Astrocyte (in vitro differentiated cells and primary cell): ENCODE measurements at places on chromosomes 5 and 9. TPM values are rescaled to one million over a fixed set of nuclear protein-coding genes. Genes with fewer than 3 reads are reported as not detected.

Gene FGD3
- total RNA-seq = 0.09 TPM in 1 of 2 replicates, not detected in the other

Gene NOXA1
- 0.50 and 0.84 TPM in 2 replicates for total RNA-seq

GRCh38 chr9:25700430-25700829 is 22.2 kb upstream of the TUSC1 start:
- no peak overlapping the region for H3K4me3 ChIP-seq
- peaks cover 5% of the 10 kb centered on the region for H3K4me1 ChIP-seq
- no peaks in the 10 kb centered on the region for H3K36me3 ChIP-seq
- H3K27ac ChIP-seq = peak overlapping the region; percentile 7
- H3K27me3 ChIP-seq = no peaks in the 10 kb centered on the region

Gene ALDH1A1
- 1.5 and 2.1 TPM in 2 replicates for total RNA-seq

Gene KIF4B
- not detected in 2 replicates for total RNA-seq

DNA sequence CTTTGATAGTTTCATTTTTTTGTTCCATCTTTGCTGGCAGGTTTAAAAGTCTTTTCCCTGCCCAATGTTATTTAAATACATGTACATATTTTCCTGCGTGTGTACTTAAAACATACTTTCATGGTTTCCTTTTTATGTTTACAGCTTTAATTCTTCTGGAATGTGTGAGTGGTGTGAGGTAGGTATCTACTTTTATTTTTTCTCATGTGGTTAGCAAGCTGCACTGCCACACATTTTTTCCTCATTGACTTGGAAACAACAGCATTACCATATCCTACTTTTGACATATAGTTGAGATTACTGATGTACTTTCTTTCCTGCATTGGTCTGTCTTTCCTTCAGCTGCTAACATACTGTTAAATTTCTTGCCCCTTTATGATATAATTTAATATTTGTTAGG is 51.4 kb upstream of the COL15A1 start:
- H3K4me1 ChIP-seq = peaks cover 6% of the 10 kb centered on the region
- H3K36me3 ChIP-seq = no peaks in the 10 kb centered on the region
- DNase-seq = peak; percentile 46
- H3K27me3 ChIP-seq = peaks cover 7% of the 10 kb centered on the region

Gene CAVIN4
- total RNA-seq = 4.2 and 6.0 TPM in 2 replicates

DNA sequence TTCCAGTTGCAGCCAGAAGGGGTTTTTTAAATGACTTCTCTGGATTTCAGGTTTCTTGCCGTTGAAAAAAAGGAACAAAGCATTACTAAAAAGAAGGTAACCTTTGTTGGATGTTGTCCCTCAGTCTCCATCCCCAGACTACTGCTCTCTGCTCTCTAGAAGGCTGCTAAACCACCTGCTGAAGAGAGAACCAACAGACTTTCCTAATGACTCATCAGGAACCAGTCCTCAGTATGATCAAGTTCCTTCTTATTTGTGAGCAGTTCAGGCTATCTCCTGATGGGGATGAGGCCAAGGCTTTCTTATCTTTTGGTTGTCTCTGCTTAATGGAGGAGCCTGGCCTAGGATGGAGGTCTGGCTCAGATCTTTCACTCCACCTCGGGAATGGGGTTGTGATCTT is 4.1 kb downstream of the KIF4B start:
- H3K36me3 ChIP-seq = no peaks in the 10 kb centered on the region
- no peak overlapping the region for H3K4me3 ChIP-seq
- H3K27me3 ChIP-seq = no peaks in the 10 kb centered on the region
- no peak overlapping the region for H3K27ac ChIP-seq

Gene RNF183
- not detected in 2 replicates for total RNA-seq

GRCh38 chr5:174514983-174515394 is 209.4 kb upstream of the MSX2 start:
- no peaks in the 10 kb centered on the region for H3K36me3 ChIP-seq
- no peaks in the 10 kb centered on the region for H3K4me1 ChIP-seq
- no peak for DNase-seq
- no peak overlapping the region for H3K4me3 ChIP-seq

DNA sequence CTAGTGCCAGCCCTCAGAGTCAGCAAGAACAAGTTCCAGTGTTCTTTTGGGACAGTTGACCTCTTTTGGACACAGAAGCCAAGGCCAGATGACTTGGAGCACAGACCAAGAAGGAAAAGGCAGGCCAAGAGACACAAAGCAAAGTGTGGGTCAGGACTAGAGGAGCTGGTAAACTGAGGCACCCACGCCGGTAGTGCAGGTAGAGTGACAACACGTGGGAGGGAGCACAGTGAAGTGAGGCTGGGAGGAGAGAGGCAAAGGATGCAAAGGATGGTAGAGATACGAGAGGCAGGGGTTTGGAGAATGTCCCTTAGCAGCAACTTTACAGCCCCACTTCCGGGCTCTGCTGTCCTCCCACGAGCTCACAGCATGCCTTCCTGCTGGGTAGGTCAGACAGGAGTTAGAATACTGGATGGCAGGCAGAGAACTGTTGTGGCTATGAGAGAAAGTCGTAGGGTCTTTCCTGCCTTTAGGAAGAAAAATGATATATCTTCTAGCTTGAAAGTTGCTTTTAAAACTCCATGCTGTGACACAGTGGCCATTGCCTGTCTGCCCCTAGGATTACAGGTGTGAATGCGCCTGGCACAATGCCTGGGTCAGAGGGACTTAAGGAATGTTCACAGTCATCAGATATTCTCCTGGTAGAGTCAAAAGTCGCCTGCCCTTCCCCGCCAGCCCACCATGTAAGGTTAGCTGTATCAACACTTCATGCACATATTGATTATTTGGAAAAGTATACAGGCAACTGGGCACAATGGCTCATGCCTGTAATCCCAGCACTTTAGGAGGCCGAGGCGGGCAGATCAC is 97.9 kb downstream of the PDE8B start:
- H3K27ac ChIP-seq = no peak overlapping the region
- DNase-seq = no peak
- H3K4me1 ChIP-seq = no peaks in the 10 kb centered on the region
- H3K27me3 ChIP-seq = peaks cover 4% of the 10 kb centered on the region

DNA sequence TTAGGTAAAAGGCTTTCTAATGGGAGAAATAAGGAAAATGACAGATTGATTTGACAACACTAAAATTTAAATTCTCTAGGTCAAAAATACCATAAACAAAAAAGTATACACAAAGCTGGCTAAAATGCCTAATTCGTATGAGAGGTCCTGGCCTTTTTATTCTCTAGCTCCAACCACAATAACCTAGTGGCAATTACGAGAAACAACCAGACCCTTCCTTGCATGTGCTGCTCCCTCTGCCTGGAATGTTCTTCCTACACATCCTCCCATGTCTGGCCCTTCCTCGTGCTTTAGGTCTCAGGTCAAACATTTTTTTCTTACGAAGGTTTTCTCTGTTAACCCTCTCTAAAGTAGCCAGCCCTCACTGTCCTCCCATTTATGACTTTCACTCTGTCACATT is 176.4 kb upstream of the PLPPR1 start:
- DNase-seq = no peak
- no peak overlapping the region for H3K27ac ChIP-seq
- no peaks in the 10 kb centered on the region for H3K4me1 ChIP-seq
- no peaks in the 10 kb centered on the region for H3K27me3 ChIP-seq
- H3K4me3 ChIP-seq = no peak overlapping the region
- no peaks in the 10 kb centered on the region for H3K36me3 ChIP-seq

- peaks cover 9% of the 10 kb centered on the region for H3K36me3 ChIP-seq
- H3K27me3 ChIP-seq = no peaks in the 10 kb centered on the region
- no peaks in the 10 kb centered on the region for H3K4me1 ChIP-seq
- DNase-seq = no peak
- peak overlapping the region; percentile 80 for H3K4me3 ChIP-seq
- no peak overlapping the region for H3K27ac ChIP-seq
Observed at GRCh38 chr5:179906795-179907555, 722 bp downstream of the TBC1D9B start.

DNA sequence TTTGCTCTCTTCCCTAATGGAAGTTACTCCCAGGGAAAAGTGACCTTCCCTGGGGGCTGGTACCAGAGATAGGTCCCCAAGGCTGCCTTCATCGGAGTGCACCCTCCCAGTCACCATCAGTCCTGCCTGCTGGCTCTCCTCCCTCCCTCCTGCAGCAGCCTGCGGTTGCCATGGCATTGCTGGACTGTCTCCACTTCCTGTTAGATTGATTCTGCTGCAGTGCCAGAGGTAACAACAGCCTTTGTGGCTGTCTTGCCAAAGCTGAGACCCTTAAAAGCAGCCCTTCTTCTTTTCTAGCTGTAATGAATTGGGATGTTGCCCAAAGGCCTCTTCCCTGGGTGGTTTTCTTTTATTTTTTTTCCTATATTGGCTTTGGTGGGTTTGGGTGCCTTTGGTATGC is 78.1 kb upstream of the PRLR start:
- peaks cover 2% of the 10 kb centered on the region for H3K4me1 ChIP-seq
- no peak overlapping the region for H3K4me3 ChIP-seq
- peaks cover 2% of the 10 kb centered on the region for H3K27me3 ChIP-seq
- H3K27ac ChIP-seq = no peak overlapping the region
- no peaks in the 10 kb centered on the region for H3K36me3 ChIP-seq

Gene RELL2
- total RNA-seq = 12.2 and 12.9 TPM in 2 replicates

- no peak overlapping the region for H3K27ac ChIP-seq
- H3K27me3 ChIP-seq = no peaks in the 10 kb centered on the region
- no peak for DNase-seq
Observed at GRCh38 chr5:6378766-6379103, 388 bp upstream of the MED10 start.

GRCh38 chr5:66560371-66560770 is 35.8 kb upstream of the MAST4 start:
- DNase-seq = no peak
- H3K27ac ChIP-seq = no peak overlapping the region

GRCh38 chr5:39521940-39522590 is 97.3 kb upstream of the DAB2 start:
- H3K27ac ChIP-seq = no peak overlapping the region
- no peaks in the 10 kb centered on the region for H3K36me3 ChIP-seq
- no peak overlapping the region for H3K4me3 ChIP-seq
- no peaks in the 10 kb centered on the region for H3K27me3 ChIP-seq

DNA sequence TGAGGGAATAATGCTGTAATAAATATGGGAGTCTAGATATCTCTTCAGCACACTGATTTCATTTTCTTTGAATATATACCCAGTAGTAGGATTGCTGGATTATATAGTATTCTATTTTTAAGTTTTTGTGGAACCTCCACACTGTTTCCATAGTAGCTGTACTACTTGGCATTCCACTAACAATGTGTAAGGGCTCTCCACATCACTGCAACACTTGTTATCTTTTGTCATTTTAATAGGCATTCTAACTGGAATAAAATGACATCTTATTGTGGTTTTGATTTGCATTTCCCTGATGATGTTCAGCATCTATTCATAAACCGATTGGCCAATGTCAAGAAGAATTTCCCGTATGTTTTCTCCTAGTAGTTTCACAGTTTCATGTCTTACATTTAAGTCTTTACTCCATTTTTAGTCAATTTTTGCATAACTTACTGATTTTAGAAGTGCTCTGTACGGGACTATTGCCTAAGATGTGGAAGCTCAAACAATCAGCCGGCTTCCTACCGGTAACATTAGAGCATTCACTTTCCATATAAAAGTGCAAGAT is 1078.8 kb downstream of the TAF11L14 start:
- no peaks in the 10 kb centered on the region for H3K27me3 ChIP-seq
- DNase-seq = no peak
- no peak overlapping the region for H3K27ac ChIP-seq

DNA sequence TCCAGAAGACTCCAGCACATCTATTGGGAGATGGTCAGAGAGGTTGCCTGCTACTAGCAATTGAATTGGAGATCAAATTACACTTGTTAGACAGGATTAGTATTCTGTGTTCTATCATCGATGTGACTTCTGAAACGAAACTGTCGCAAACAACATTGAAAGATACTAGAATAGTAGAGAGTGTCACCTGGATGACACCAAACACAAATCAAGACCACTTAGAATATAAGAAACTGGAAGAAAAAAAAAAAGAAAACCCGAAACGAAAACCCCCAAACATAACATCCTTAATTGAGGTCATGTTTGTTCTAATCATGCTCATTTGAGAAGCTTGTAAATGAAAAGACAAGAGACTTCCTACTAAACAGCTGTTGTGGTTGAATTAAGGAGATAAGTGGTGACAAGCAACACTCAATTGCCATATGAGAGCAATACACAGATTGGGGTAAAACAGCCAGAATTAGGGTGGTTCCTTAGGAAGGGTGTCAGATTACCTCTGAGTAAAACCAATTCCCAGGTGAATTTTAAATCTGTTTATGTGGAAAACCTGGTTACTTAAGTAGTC is 97.6 kb downstream of the BASP1 start:
- H3K27ac ChIP-seq = no peak overlapping the region
- H3K4me1 ChIP-seq = peaks cover 18% of the 10 kb centered on the region
- H3K36me3 ChIP-seq = no peaks in the 10 kb centered on the region
- H3K4me3 ChIP-seq = no peak overlapping the region
- peak; percentile 20 for DNase-seq

Gene CDH6
- 90.1 and 106 TPM in 2 replicates for total RNA-seq

DNA sequence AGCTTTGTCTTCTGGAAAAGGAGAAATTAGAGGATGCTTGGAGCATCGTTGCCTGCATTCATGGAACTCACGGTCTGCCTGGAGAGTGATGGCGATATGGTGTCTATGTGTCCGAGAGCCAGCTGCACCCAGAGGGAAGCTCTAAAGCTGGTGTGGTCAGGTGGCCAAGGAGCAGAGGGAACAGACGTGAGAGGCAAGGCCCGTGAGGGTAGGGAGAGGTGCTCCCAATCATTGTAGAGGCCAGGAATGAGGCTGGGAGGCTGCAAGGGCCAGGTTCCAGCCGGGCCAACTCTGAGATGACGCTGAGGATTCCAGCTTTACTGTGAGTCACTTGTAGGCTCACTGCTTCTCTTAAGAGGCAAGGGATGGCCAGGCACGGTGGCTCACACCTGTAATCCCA is 7.6 kb downstream of the FGD3 start:
- no peaks in the 10 kb centered on the region for H3K36me3 ChIP-seq
- peaks cover 11% of the 10 kb centered on the region for H3K4me1 ChIP-seq
- H3K27me3 ChIP-seq = no peaks in the 10 kb centered on the region
- H3K4me3 ChIP-seq = no peak overlapping the region

DNA sequence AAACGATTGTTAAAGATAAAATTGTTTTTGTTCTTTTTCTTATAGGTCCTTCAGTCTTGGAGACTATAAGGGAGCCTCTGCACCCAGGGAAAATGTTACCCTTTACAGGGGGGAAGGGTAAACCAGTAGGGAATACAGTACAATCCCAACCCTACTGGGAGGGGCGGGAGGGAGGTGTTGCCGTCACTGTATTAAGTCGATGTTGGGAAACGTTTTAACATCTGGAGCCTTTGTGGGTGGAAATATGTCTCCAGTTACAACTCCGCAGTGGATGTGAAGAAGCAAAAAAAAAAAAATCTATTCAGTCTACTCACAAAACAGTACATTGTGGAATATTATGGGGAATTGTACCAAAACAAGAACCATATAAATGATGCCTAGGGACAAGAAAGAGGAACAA is 47.2 kb upstream of the FCHO2 start:
- H3K4me3 ChIP-seq = no peak overlapping the region
- no peak overlapping the region for H3K27ac ChIP-seq
- H3K4me1 ChIP-seq = no peaks in the 10 kb centered on the region

DNA sequence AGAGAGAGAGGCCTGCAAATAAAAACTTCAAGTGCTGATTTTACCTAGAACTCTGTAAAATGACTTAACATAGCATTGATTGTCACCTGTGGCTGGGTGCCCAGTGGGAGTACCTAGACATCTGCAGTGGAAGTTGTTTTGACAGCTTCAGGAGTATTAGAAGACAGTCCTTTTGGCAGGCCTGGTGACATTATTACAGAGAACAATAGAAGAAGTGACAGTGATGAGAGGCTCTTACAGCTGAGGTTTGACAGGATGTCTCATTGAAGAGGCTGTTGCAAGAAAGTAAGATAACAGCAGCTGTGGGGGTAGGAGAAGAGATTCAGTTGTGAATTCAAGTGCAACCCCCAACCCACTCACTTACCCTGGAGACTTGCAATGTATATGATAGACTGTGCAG is 27.9 kb upstream of the MUSK start:
- H3K4me1 ChIP-seq = peaks cover 9% of the 10 kb centered on the region
- no peak overlapping the region for H3K4me3 ChIP-seq
- no peak overlapping the region for H3K27ac ChIP-seq
